ENCODE measurements at places on chromosomes 2 and 18.

- no peak for DNase-seq
Observed at GRCh38 chr18:63260380-63260754, 59.2 kb downstream of the BCL2 start.

- no peak for DNase-seq
Observed at GRCh38 chr2:204116159-204116792, 179.7 kb downstream of the ICOS start.

DNA sequence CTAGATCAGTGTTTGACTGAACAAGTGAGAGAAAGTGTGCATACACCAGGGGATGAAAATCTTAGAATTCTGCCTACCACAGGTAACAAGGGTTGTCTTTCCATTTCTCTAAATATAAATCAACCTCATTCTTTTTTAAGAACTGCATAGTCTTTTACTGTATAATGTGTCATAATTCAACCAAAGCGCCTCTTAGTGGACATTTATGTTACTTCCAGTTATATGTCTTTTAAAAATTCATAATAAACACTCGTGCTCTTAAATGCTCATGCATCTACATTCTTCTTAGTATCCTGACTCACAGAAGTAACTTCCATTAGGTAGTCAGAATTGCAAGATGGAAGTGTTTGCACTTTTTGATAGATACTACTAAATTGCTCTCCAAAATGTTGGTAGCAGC, 76.2 kb downstream of the CHRNA1 start:
- DNase-seq: no peak

DNA sequence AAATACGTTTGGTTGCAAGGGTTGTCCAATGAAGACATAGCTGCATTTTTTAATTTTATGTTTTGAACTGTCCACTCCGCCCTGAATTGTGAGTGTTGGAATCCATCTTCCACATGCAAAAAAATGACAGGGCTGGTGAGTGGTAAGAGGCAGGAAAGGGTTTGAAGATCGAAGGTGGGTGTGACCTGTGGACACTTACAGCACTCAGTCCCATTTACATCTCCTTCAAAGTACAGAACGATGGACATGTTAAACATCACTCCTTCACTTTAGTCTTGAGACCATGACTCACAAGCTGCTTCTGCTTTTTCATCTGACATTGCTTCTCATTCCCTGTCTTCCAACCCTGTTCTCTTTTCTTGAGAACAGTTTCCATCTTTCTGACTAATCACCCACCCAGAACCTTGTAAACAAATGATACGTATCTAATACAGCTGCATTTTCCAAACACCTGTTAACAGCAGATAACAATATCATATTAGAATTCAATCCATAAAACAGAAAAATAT, 179.3 kb downstream of the ZNF516 start:
- no peak for DNase-seq

GRCh38 chr2:368386-368785, 80.5 kb upstream of the ALKAL2 start:
- DNase-seq: no peak

GRCh38 chr2:74983631-74984392, 25.4 kb downstream of the POLE4 start:
- no peak for DNase-seq

- no peak for DNase-seq
Observed at GRCh38 chr2:202072226-202072625, 829 bp upstream of the KIAA2012 start.

- DNase-seq: no peak
Observed at GRCh38 chr2:55877087-55877436, 46.5 kb downstream of the EFEMP1 start.

GRCh38 chr2:7037340-7038333, 120.4 kb downstream of the RNF144A start:
- DNase-seq: no peak

DNA sequence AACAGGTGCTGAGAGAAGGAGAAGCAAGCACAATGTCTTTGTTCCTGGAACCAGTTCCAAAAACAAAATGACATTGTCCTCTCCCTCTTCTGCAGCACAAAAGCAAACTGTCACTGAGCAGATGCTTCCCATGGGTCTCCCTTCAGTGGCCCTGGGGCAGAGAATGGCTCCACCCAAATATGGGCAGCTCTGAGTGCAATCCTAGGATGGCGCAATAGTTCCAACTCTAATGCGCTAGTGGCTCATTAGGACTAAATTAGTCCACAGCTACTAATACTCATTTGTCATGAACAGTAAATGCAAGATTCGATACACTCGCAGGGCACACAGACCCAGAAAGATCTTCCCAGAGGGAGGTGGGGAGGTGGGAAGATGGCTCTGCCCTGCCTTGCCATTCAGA, 205.2 kb upstream of the CHAC2 start:
- no peak for DNase-seq

DNA sequence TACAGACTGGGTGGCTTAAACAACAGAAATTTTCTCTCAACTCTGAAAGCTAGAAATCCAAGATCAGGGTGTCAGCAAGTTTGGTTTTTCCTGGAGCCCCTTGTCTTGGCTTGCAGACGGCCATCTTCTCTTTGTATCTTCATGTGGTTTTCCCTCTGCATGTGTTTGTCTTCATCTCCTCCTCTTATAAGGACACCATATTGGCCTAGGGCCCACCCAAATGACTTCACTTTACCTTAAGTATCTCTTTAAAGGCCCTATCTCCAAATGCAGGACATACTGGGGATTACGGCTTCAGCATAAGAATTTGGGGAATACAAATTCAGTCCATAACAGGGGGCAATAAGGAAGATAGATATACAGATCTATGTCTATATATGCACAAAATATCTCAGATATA, 187.9 kb downstream of the MTCL1 start:
- DNase-seq: no peak
